Cardiac atrium fibroblast (primary cell): ENCODE measurements at places on chromosomes 1 and 21. TPM values are rescaled to one million over a fixed set of nuclear protein-coding genes. Genes with fewer than 3 reads are reported as not detected.

The PEA15 gene
- total RNA-seq, result 75.5 and 135 TPM in 2 replicates

The RBM15 gene
- total RNA-seq, result 14.6 and 18.2 TPM in 2 replicates

The TTC3 gene
- total RNA-seq, result 129 and 149 TPM in 2 replicates

The TEKT2 gene
- 0.90 TPM in 1 of 2 replicates, not detected in the other for total RNA-seq

The OXCT2 gene
- total RNA-seq, result 2.2 and 2.4 TPM in 2 replicates

The CACNA1S gene
- total RNA-seq, result not detected in 2 replicates

The ARHGEF2 gene
- 97.9 and 106 TPM in 2 replicates for total RNA-seq

The MTHFR gene
- 16.5 and 18.2 TPM in 2 replicates for total RNA-seq

The LCE2A gene
- total RNA-seq, result not detected in 2 replicates

The LAD1 gene
- not detected in 2 replicates for total RNA-seq

The RAB4A gene
- total RNA-seq, result 22.0 and 43.0 TPM in 2 replicates

The CSF3R gene
- total RNA-seq, result under 0.01 TPM in 1 of 2 replicates, not detected in the other

The TGFB2 gene
- 5.8 and 12.6 TPM in 2 replicates for total RNA-seq

The TINAGL1 gene
- 24.0 and 28.0 TPM in 2 replicates for total RNA-seq

The VCAM1 gene
- total RNA-seq, result 0.18 and 6.0 TPM in 2 replicates
